HuH-7 (cell line): ENCODE measurements at places on chromosomes 5 and 9.
A peak's percentile ranks its signal among the peaks of the same experiment; 100 is the strongest.

GRCh38 chr5:173880306-173880985 lies 7.7 kb upstream of the CPEB4 start:
- no peak for DNase-seq

GRCh38 chr5:100676817-100677631 lies 141.8 kb downstream of the FAM174A start:
- no peak for DNase-seq

DNA sequence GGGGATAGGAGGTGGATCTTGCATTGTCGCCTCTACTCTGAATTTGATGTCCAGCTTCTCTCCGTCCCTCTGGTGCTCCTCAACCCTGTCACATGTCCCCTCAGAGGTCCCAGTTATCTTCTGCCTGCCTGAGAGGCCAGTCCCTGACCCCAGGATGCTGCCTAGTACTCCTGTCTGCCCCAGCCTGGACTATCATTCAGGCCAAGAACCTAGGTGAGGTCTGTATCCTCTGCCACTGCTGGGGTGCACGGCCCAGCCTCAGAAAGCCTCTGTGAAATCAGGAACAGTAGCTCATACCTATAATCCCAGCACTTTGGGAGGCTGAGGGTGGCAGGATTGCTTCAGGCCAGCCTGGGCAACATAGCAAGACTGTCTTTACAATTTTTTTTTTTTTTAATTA lies 8.6 kb downstream of the SPINK4 start:
- DNase-seq: no peak

GRCh38 chr5:123454259-123454911 lies 31.2 kb upstream of the CEP120 start:
- DNase-seq: no peak

DNA sequence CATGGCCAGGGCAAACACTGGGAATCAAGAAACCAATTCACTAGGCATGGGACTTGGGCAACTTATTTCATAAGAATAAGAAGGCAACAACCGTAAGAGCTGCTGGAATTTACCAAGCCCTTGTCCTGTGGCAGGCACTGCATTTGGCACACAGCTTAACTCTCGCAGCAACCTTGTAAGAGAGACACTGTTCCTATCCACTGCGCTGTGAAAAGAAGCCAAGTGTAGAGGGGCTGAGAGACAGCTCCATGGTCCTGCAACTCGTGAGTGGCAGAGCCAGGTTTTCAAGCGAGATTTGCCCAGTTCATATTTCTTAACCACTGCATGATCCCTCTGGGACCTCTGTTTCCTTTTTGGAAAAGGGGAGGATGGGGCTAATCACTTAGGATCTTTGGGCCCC lies 129.3 kb upstream of the STC2 start:
- DNase-seq: no peak

DNA sequence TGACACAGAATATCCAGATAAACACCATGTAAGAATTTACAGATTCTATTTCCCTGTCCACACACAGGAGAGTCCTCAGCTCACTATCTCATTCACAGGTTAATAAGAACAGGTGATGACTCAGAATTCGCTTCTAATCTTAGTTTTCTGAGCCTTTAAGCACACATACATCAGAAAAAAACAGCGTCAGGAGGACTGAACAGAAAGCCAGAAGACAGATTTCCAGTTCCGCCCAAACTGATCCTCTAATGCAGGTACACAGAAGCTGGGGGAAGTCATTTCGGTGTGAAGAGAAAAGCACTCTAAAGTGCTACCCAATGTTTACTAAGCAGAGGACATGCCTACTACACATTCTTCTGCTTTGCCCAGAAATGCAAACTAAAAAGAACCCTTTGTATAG lies 1.6 kb downstream of the CEMIP2 start:
- no peak for DNase-seq

GRCh38 chr5:162407614-162408013 lies 340.0 kb downstream of the GABRG2 start:
- DNase-seq: no peak

- no peak for DNase-seq
Observed at GRCh38 chr5:60036192-60036938, 142.8 kb upstream of the PDE4D start.

- DNase-seq: no peak
Observed at GRCh38 chr5:145943674-145944121, 7.3 kb downstream of the SH3RF2 start.

GRCh38 chr9:131304676-131305355 lies 15.3 kb downstream of the PLPP7 start:
- DNase-seq: no peak

GRCh38 chr5:159775890-159776289 lies 140.4 kb upstream of the ADRA1B start:
- no peak for DNase-seq

GRCh38 chr5:52743012-52743411 lies 44.7 kb upstream of the ITGA1 start:
- DNase-seq: no peak

- no peak for DNase-seq
Observed at GRCh38 chr5:154518438-154518867, 40.4 kb upstream of the HAND1 start.

DNA sequence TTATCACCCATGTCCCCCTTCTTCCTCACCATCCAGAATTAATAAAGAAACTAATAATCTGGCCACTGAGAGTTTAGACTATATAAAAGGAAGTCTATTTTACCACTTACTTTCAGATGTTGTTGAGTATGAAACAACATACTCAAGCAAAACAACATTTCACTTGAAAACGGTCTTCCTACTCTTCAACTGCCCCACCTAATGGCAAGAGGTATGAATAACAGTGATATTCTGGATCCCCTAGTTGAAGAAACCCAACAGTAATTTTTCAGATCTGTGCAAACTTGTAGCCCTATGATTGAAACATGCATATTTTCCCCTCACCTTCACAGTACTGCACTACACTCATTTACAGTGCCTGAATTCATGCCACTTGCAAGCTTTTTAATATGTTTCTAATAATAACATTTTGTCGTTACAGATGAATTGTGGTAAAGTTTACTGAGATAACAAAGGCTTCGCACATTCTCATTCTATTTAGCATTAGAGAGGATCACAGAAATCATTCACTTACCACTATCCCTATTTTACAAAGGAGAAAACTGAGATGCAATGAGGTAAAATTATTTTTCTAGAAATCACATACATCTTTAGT lies 267.9 kb upstream of the PDE4D start:
- DNase-seq: peak; percentile 17
